ENCODE measurements at places on chromosomes 13 and 19.
A peak's percentile ranks its signal among the peaks of the same experiment; 100 is the strongest.

DNA sequence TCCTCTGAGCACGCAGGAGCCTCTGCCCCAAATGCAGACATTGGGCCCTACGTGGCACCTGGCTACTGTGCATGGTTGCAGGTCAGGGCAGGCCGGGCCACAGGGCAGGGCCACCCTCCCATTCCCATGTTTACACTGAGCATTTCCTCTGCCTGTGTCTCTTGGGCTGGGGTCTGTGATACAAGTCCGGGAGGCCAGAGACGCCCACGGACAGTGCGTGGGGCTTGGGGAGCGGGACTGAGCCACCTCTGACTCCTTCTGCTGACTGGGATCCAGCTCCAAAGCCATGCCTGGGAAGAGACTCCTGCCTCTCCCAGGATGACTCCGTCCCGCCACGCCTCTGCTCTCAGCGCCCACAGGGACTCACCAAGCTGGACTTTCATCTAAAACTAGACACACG is 18.8 kb downstream of the GAS6 start:
- no peak for DNase-seq

GRCh38 chr13:100944791-100945345 is 270.3 kb upstream of the TMTC4 start:
- no peak for DNase-seq

DNA sequence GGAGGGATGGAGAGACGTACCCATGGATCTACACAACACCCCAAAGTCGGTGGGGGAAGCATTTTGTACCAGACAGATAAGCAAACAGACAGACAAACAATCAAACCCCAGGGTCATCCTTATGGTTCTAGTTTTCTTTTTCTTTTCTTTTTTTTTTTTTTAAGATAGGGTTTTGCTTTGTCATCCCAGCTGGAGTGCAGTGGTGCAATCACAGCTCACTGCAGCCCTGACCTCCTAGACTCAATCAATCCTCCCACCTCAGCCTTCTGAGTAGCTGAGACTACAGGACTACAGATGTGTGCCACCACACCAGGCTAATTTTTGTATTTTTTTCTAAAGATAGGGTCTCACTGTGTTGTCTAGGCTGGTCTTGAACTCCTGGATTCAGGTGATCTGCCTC is 17.9 kb upstream of the FBL start:
- DNase-seq: no peak

- DNase-seq: no peak
Measured at GRCh38 chr19:55333870-55334269, 5.8 kb upstream of the KMT5C start.

DNA sequence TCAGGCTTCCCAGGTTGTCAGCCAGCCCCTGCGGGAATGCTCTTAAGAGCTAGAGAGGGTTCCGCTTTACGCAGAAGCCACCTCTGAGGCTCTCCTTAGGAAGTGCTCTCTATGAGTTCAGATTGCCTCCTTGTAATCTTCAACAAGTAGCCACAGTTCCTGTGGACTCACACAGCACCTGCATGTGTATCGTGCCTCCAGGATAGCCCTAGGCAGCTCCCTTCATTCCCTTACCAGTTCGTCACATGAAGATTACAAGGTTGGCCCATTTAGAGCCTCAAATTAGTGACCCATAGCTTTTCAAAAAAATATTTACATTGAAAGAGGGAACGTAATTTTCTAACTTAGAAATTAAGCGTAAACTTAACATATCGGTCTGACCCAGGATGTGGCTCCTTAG is 284.3 kb downstream of the MTUS2 start:
- no peak for DNase-seq

- peak; percentile 53 for DNase-seq
Measured at GRCh38 chr19:45817725-45818301, 2.7 kb upstream of the RSPH6A start.

DNA sequence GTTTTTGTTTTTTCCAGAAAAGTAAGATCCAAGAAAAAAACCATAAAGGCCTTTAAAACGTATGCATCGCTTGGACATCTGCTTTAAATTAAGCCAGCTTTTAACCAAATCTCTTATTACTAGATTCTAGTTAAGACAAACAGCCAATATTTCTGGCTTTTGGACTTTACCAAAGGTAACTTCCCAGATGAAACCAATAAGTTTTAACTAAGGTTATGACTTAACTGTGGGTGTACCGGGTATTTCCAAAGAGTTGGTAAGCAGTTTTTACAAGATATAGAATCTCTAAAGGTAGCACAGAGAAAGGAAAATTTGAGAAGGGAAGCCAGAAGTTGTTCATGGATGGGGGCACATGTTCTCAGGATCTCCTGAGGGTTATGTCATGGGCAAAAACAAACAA is 34.0 kb downstream of the CEACAM1 start:
- no peak for DNase-seq

GRCh38 chr19:45498411-45499195 is at the start of gene PPM1N:
PPM1N (plus strand) TSS chr19:45498443; CDS start chr19:45498473, 30 bp downstream.
- no peak for DNase-seq

DNA sequence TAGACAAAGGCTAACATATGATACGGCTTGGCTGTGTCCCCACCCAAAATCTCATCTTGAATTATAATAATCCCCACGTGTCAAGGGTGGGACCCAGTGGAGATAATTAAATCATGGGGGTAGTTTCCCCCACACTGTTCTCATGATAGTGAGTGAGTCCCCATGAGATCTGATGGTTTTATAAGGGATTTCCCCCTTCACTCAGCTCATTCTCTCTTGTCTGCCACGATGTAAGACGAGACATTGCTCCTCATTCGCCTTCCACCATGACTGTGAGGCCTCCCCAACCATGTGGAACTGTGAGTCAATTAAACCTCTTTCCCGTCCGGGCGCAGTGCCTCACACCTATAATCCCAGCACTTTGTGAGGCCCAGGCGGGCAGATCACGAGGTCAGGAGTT is 143.5 kb downstream of the RXFP2 start:
- no peak for DNase-seq

DNA sequence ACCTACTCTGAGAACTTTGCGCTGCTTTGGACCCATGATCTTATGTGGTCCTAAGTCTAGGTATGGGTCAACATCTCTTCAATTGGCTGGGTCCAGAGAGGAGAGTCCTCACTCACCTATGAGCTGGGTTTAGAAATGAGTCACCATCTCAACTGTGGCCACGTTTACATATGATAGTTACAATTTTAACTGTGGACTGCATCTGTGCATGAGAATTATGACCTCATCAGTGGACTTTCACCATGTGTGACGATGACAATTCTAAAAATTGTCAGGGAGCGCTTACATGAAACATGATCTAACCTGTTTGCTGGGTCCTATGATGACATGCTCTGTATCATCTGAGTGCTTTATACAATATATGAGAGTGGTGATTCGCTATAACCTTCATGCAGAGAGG is 12.7 kb upstream of the ZNF724 start:
- no peak for DNase-seq

- no peak for DNase-seq
Measured at GRCh38 chr13:63851526-63851925, 2435.9 kb upstream of the PCDH20 start.

- no peak for DNase-seq
Measured at GRCh38 chr13:57629821-57630235, 1.7 kb upstream of the PCDH17 start.

DNA sequence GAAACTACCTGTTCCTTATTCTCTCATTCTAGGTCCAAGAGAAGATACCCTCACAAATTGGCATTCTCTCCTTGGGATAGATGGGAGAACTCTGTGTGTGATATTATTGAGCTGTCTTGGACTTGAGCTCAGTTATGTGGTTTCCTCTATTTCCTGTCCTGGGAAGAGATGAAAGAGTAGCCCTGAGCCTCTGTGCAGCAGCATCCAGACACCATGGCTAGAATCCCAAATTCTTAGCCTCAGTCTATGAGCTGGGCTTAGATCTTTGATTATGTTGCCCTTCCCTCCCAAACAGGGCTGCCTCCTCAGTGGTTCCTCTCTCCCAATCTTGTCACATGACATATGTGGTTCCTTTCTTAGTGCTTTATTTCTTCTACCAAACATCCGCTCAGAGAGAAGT is 290.7 kb downstream of the SPRY2 start:
- no peak for DNase-seq

- peak; percentile 76 for DNase-seq
Measured at GRCh38 chr13:110561344-110562035, at the start of gene RAB20. RAB20 (minus strand) TSS chr13:110561722; CDS start chr13:110561519, 203 bp downstream.

DNA sequence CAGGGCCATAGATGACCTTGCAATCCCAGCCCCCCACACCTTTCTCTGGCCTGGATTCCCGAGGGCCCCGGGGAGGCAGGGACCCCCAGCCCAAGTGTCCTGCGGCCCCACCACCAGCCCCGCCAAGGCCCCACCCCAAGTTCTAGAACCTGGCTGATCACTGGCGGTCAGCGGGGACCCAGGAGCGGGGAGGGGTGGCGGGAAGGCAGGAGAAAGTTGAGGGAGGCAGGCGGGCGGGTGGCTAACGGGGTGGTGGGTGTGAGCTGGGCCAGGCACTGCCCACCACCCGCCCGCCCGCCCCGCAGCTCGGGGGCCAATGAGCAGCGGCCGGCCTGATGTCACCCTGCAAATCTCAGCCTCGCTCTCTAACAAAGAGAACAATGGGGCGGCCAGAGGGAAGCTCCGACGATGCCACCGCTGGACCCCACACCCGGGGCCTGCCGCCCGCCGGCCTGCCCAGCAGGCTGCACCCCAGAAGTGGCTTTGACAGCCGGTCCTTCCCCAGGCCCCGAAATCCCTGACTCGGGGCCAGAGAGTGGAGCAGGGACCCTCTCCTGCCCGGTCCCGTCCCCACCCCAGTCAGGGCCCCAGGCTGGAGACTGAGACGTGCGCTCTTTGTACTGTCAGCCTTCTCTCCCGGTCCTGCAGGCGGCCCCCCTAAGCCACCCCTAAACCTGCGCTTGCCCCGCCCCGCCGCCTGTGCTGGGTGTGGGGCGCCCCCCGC is 1.6 kb downstream of the MEX3D start:
- peak; percentile 77 for DNase-seq

DNA sequence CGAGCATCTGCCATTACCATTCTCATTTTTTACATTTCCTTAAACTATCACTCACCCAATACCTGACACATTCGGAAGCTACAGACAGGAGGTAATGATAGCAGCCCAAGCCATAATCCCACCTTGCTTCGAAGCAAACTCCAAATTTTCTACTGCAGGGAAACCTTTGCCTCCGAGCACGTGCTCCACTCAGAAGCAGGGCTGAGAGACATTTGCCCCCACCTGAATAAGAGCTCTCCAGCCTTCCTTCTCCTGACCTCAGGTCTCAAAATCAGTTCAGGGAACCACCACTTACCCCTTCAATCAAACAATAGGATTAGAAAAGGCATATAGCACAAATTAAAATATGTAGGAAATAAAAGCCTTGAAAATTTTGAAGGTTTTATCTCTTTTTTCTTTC is 2.3 kb upstream of the DACH1 start:
- DNase-seq: no peak

DNA sequence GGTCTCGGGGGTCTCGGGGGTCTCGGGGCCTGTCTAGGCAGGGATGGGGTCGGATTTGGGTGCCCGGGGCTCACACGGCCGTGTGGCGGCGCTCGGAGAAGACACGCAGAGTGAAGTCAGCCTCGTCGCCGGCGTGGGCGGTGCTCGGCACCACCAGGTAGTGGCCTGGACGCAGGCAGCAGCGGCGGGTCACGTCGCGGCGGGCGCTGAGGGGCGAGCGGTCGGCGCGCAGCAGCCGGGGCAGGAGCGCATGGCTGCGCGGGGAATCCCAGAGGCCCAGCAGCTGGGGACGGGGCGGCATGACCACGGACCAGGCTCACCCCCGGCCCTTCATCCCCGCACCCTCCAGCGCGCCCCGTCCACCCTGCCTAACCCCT is 8.2 kb downstream of the CAPN12 start:
- no peak for DNase-seq

- DNase-seq: peak; percentile 72
Measured at GRCh38 chr13:59755632-59756290, 408.0 kb downstream of the DIAPH3 start.

DNA sequence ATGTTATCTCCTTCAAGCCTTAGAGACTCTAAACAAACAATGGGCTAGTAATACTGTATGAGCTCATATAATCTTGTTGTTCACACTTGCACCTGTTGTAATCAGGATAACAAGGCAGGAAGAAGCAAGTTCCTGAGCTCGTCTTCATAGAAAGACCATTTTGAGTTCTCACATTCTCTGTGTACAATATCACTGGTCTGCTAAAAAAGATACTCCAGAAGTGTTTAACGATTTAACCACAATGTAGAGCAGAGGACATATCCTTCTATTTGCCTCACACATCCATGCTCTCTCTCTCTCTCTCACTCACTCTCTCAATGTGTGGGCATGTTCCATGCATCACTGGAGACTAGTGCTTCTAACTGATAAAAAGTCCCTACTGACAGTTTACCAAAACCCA is 122.9 kb downstream of the MIPEP start:
- no peak for DNase-seq

- DNase-seq: no peak
Measured at GRCh38 chr13:110860983-110861382, 53.9 kb downstream of the ANKRD10 start.

DNA sequence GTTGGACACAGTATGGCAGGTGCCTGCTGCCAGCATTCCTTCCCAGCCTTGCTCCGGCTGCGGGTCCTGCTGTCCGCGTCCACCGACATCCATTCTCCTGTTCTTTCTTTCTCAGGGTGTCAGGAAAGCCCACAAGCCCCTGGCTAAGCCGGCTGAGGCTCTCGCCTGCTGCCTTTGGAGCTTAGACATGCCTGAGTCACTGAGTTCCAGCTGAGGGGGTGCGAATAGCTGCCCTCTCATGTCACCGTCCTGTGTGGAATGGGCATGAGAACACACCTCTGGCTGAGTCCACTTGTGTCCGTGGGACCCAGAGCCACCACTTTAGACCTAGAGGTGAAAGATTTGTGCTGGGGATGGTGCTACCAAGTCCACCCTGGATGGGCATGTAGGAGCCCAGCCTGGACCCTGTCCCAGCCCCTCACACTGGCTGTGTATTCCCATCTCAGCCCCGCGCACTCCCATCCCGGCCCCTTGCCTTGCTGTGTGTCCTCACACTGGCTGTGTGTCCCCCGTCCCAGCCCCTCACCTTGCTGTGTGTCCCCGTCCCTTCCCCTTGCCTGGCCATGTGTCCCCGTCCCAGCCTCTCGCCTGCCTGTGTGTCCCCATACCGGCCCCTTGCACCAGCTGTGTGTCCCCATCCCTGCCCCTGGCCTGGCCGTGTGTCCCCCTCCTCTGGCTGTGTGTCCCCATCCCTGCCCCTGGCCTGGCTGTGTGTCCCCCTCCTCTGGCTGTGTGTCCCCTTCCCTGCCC is 24.6 kb upstream of the IRS2 start:
- DNase-seq: no peak

GRCh38 chr13:112220925-112221324 is 154.0 kb downstream of the SOX1 start:
- DNase-seq: no peak

DNA sequence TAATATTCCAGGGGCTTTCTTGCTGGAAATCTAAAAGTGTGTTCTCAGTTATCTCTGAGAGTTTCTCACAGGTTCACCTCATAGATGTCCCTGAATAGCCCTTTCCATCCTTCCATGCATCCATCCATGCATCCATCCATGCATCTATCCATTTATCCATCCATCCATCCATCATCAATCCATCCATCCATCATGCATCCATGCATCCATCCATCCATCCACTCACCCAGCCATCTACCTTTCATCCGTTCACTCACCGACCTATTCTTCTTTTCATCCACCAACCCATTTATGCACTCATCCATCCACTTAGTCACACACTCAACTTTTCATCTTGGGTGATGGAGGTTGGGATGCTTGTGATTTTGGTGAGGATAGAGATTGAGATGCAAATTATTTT is 7.4 kb upstream of the ADGRE3 start:
- DNase-seq: no peak

- no peak for DNase-seq
Measured at GRCh38 chr13:112928972-112929782, 39.8 kb upstream of the MCF2L start.

- DNase-seq: peak; percentile 52
Measured at GRCh38 chr13:23794267-23795161, 94.7 kb downstream of the MIPEP start.

Measured in mammary epithelial cell (primary cell).